Right renal pelvis (tissue), 4 donors: ENCODE measurements at places on chromosomes 2 and 18. TPM values are rescaled to one million over a fixed set of nuclear protein-coding genes. Genes with fewer than 3 reads are reported as not detected.

DNA sequence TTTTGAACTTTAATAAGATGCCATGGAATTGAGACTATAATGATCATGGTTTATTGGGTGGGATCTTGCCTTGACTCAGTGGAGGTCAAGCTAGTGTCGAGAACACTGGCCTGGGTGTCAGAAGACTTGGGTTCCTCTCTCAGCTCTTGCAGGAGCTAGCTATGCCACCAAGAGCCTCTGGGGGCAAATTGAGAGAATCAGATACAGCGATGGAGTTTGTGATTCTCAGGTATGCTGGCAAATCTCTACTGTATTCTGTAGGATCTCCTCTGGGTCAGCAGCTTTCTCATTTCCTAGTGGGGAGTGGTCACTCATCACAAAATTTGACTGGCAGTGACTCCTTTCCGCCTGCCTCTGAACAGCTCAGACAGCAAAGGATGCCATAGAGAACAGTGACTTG is 477.0 kb downstream of the RNF144A start:
- DNase-seq, result no peak

DNA sequence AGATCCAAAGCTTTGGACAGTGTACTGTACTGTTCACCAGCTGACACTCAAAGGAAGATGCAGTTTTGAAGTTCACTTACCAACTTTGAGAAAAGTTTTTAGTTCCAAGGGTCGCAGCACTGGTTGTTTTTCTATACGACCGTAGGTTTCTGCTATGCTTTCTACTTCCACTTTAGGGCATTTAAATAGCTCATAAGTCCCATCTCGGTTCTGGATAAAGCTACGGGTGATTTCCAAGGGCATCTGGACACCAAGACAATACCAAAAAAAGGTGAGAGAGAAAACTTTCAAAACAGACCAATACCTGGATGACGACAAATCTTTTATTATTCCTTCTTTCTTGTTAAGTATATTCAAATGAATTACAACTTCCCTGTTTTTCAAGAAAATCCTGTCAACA is 30.3 kb downstream of the C2orf42 start:
- DNase-seq, result no peak

- no peak for DNase-seq
Observed at GRCh38 chr2:133591164-133591563, 22.9 kb upstream of the NCKAP5 start.

GRCh38 chr2:71611781-71612527 is 158.6 kb downstream of the DYSF start:
- DNase-seq, result no peak

DNA sequence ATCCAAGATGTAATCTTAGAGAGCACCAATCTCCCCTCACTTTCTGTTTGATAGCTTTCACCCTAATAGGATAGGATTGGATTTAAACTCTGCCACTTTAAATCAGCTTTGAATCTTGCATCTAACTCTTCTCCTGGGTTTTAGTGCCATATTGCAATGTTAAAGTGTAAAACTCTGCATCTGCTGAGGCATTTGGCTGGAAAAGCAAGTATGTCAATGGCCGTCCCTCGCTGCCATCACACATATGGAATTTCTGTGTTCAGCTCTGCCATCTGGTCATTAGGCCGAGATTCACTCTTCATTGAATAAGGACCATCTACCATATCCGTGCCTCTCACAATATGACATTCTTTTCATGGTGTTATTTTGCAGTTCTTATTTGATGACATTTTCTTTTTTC is 728.1 kb upstream of the PIK3C3 start:
- no peak for DNase-seq

DNA sequence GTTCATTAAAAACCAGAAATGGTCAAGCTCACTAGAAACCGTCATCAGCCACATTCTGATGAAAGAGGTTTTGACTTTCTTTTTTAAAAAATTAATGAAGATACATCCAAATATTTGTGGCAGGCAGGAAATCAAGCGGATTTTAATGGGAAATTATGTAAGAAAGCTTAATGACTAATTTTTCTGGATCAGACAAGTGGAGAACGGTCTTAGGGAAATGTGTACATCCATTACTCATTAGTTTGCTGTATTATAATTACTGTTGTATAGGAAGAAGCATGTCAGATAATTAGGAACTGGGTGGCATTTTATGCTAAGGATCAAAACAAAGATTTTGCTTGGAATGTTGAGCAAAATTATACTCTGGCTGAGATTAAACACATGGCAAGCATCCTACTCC is 39.4 kb downstream of the AGAP1 start:
- no peak for DNase-seq

GRCh38 chr18:75161256-75162028 is 47.5 kb downstream of the PTGR3 start:
- no peak for DNase-seq

GRCh38 chr2:133951209-133951608 is 302.7 kb upstream of the MGAT5 start:
- DNase-seq, result no peak

DNA sequence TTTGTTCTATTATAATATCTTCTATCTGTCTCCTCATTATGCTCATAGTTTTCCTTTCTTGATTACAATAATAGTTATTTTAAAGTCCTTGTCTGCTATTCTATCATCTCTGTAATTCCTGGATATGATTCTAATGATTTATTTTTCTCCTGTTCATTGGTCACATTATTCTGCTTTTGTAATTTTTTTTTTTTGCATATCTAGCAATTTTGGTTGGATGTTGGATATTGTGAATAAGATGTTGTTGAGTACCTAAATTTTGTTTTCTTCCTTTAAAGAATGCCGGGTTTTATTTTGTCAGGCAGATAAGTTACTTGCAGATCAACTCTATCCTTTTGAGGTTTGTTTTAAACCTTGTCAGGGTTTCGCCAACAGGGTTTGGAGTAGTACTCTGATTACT is 25.2 kb downstream of the KATNAL2 start:
- no peak for DNase-seq

DNA sequence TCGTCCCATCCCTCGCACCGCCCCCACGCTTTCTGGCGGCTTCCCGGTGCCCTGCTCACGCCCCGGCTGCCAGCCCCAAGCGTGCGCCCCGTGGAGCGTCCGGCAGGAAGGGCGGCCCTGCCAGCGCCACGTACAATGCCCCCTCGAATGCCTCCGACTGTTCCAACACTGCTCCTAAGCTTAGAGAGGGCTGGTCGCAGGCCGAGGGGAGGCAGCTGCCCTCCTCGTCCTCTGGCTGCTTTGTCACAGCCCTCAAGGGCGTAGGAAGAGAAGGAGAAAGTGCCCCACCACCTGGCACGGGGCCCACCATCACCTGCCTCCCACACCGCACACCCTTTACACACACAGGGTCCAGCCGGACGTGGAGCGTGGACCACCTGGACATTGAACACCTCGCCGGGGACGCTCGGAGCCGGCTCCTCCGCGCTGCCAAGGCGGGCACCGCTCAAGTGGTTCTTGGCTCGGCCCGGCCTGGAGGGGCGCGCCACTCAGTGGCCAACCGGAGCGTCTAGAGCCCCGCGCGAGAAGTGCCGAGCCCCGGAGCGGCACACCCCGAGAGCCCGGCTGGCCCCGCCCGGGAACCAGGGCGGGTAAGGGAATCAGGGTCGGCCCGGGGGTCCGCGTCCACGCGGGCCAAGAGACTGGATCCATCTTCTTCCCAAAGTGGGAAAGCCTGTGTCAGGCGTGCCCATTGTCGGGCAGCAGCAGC is 830 bp downstream of the DNER start:
- no peak for DNase-seq

DNA sequence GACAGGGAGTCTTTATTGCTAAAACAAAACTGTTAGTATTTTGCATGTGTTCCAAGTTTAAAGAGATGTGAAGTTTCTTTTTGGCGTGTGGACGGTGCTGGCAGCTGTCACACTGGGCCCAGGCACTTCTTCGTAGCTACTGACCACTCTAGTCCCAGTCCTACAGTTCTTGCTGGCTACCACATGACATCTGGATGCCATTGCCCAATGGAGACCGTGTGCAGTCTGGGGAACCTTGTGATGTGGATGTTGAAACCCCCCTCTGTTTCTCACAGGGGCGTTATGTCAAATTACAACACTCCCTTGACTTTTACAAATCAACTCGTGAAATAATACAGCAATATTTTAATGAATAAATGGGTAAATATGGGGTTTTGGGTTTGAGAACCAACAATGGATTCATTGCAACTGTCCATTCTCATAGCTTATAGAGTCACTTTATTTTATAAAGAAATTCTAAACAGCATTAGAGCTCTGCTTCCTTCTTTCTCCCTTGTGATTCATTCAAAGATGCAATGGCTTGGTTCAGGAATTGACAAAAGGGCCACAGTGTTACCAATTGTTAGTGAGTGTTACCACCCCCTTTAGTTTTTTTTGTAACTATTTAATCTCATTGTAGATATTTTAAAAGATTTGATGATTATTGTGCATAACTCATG is 1.2 kb downstream of the GPD2 start:
- no peak for DNase-seq

Gene CROCC2
- polyA plus RNA-seq, result 0.03 TPM

Gene CCDC150
- polyA plus RNA-seq, result 20.7 TPM

Gene COL6A3
- 270 TPM for polyA plus RNA-seq

Gene SMYD1
- not detected for polyA plus RNA-seq

Gene ANKRD29
- polyA plus RNA-seq, result 1.2 TPM

Gene FAM228A
- polyA plus RNA-seq, result 0.89 TPM

Gene PROKR1
- 0.47 TPM for polyA plus RNA-seq

Gene UBXN2A
- 19.9 TPM for polyA plus RNA-seq

Gene ALPP
- not detected for polyA plus RNA-seq

Gene POLE4
- 45.1 TPM for polyA plus RNA-seq
